Dorsolateral prefrontal cortex (tissue), 122 donors: ENCODE measurements at places on chromosomes 4 and X.
A peak's percentile ranks its signal among the peaks of the same experiment; 100 is the strongest.

GRCh38 chrX:24395775-24396174, 35.3 kb downstream of the SUPT20HL1 start:
- DNase-seq, result peak; percentile 16

- DNase-seq, result no peak
Measured at GRCh38 chrX:139823806-139824205, 109.0 kb downstream of the ATP11C start.

- no peak for DNase-seq
Measured at GRCh38 chrX:109672239-109672638, 47.3 kb upstream of the KCNE5 start.

DNA sequence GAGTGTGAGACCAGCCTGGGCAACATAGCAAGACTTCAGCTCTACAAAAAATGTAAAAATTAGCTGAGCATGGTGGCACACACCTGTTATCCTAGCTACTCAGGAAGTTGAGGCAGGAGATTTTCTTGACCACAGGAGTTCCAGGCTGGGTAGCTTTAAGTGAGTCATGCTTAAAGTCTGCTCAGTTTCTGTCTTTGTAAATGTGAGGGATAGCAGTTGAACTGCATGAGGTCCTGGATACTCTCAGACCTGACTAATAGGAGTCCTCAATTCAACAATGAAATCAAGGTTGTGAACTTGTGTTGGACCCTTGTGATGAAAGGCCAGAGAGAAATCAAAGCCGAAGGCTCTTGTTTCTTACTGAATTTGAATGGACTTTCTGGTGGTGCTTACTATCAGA, 45.2 kb downstream of the STARD8 start:
- DNase-seq, result no peak

DNA sequence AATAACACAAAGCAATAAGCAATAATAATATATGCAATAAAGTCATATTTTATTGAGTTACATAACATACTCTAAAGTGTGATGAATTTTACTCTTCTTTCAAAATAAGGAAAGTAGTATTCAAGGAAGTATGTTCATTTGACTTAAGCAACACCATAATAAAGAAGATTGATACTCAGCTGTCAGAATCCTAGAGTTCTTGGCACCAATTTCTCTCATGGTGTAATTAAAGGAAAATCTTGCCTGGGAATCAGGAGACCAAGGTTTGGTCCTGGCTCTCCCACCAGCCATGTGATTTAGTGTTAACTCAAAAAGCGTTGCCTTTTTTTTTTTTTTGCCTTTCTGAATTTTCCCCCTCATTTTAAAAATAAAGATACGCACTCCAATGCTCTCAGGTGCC, 17.1 kb downstream of the MYOZ2 start:
- no peak for DNase-seq

GRCh38 chr4:100278567-100278966, 88.3 kb upstream of the DDIT4L start:
- DNase-seq, result no peak

GRCh38 chr4:36835246-36835645, 409.3 kb upstream of the NWD2 start:
- no peak for DNase-seq

GRCh38 chr4:122476745-122477144, 20.2 kb upstream of the IL2 start:
- DNase-seq, result no peak

DNA sequence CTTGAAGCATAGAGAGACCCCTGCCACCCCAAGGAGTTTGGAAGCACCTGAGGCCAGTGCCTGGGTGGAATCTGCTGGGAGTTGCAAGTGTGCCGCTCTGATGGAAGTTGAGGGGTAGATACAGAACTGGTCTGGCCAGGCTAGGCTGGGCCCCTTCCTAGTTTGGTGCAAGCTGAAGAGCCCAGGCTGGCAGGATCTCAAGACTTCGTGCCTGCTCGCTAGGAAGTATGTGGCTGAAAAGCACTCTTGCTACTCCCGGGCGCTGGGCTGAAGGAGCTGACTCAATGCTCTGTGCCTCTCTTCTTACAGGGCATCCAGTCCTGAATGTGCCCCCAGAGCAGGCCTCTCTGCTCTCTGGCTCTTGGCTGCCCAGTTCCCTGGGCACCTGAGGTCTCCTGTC, 51.7 kb upstream of the PJA1 start:
- DNase-seq, result no peak

GRCh38 chrX:153610836-153611213, 11.9 kb upstream of the CCNQ start:
- no peak for DNase-seq
